Upper lobe of left lung (tissue), 6 donors: ENCODE measurements at places on chromosomes 12 and 14.

DNA sequence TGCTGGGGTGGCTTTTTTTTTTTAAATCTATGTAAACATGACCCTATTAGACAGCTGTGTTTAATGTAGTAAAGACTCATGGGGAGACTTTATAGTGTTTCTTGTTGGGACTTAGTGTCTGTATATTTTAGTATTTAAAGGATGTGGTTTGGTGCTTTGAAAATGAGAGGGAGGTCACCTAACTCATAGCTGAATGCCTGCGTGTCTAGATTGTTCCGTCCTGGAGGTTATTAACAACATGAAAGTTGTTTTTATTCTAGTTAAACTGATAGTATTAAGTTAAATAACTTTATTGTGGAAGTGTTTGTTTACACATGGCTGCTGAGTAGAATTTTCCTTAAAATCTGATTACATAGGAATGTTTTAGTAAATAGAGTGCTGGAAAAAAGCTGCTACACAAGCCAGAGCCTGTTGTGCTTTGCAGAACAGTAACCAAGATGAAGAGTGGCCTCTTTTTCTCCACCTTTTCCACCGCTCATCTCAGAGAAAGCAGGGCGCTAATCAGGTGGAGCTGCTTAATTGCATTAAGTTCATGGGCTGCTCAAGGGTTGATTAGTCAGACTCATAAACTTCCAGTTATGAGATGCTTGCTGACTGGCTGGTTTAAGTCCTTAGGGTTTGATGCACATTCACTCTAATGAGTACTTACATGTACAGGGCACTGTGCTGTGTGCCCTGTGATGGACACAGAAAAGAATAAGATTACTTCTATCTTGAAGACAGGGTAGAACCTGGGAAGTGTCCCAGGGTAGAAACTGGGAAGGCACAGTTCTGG is 62.7 kb downstream of the FBXO34 start:
- no peak for DNase-seq

- DNase-seq = no peak
Observed at GRCh38 chr12:62749586-62749985, 185.4 kb downstream of the PPM1H start.

GRCh38 chr12:92416385-92416812 is 270.8 kb upstream of the BTG1 start:
- no peak for DNase-seq

- DNase-seq = no peak
Observed at GRCh38 chr12:40015345-40015744, 90.5 kb downstream of the SLC2A13 start.

- no peak for DNase-seq
Observed at GRCh38 chr14:70648346-70648745, 6.6 kb downstream of the TTC9 start.

DNA sequence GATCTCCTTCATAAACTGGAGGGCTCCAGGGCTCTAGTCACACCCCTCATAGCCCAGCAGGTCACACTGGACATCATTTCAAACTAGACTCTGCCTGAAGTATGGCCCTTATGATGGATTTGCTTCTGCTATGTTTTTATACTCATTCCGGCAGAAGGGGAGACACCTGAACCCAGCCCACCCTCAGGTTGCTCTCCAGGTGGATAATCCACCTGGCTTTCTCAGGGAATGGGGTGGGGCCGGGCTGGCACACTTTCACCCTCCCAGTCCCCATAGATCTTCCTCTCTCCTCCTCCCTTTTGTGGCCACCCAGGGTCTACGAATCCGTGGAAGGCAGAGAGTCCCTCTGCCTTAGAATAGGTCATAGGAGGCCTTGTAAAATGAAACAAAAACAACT is 9.8 kb upstream of the KRT73 start:
- DNase-seq = no peak

DNA sequence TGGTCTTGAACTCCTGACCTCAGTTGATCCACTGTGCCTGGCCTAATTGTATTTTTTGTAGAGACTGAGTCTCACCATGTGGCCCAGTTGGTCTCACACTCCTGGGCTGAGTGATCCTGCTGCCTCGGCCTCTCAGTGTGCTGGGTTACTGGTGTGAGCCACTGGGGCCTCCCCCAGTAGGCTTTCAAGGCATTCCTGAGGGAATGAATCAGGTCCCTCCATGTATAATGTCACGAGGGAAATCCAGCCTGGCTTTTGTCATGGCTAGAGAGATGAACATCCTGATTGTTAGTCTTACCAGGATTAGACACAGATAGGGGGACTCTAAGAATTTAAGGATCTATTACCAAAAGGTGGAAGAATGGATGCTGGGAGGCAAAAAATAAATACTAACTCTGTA is 51.9 kb downstream of the CPSF2 start:
- no peak for DNase-seq

DNA sequence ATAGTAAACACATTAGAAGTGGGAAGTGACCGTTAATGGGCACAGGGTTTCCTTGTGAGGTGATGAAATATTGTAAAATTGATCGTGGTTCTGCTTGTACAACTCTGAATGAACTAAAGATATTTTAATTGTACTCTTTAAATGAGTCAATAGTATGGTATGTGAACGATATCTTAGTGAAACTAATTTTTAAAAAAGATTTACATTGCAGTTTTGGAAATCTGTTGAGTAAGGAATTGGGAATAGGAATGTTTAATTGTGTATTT is 1.7 kb downstream of the ZNF410 start:
- DNase-seq = no peak

- DNase-seq = no peak
Observed at GRCh38 chr12:80186727-80187217, 87.4 kb downstream of the OTOGL start.

DNA sequence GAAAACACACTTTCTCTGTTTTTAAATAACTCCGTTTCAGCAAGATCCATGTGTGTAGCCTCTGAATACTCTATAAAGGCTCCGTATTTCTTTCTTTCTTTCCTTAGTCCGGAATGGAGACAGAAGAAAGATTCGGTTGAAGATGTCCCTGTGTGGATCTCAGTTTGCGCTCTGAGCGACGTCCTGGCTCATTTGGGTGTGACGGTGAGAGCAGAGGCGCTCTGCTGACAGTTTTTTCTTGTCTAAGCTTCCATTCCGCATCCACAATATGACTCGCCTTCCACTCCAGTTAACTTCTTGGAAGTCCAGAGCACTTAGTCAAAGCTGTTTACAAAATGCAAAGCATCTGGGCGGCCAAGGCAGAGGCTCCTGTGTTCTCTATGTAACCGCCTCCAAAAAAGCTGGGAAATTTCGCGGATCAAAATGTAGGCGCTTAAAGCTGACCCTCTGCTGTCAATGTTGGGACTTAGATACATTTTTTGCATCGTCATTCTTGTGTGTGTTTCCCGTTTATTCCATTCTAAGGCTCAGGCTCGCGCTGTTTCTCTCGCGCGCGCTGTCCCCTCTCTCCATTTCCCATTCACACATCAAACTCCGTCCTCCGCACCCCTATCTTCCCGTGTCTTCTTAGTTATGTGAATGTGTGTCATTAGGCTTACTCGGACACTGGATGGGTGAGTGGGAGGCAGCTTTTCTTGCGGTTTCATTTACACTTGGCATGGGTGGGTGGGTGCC is 880 bp upstream of the FLRT2 start:
- DNase-seq = no peak

- DNase-seq = no peak
Observed at GRCh38 chr12:106980944-106981343, 6.0 kb downstream of the MTERF2 start.

- DNase-seq = no peak
Observed at GRCh38 chr14:50773632-50774541, 57.1 kb downstream of the NIN start.

GRCh38 chr12:89225401-89225800 is 126.9 kb downstream of the DUSP6 start:
- DNase-seq = peak; percentile 71
